ENCODE measurements at places on chromosomes 13 and 19.

GRCh38 chr19:35059799-35060091 lies 18.2 kb downstream of the HPN start:
- no peak for DNase-seq

DNA sequence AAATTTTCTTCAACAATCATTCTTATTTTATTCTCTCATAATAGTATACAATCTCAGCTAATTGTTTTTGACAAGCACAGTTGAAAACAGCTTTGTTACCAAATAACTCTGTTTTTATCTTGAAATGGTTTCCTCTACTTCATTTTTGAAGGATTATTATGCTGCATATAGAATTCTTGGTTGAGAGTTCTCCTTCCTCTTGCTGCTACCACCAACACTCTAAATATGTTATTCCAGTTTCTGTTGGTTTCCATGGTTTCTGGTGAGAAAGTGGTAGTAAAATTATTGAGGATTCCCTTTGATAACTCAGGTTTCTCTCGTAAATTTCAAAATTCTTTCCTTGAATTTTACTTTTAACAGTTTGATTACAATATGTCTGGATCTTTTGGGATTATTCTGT lies 1725.9 kb downstream of the PCDH9 start:
- DNase-seq = no peak

GRCh38 chr13:42260903-42261654 lies 10.9 kb upstream of the AKAP11 start:
- DNase-seq = no peak

DNA sequence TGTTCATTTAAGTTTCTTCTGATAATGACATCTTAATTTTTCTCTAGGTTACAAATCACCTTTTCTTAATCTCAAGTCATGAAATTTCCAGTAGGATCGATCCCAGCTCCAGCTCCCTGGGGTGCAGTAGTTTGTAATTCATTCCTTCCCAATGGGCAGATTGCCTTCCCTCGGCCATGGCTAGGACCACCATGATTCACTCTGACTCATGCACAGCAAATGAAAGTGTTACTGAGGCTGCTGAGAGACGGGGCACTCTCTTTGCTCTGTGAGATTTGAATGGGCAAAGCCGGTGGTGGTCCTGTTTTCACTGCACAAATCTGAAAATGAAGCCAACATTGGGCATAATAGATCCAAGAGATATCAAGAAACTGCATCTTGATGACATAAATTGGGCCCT lies 202.8 kb upstream of the IRS2 start:
- no peak for DNase-seq

DNA sequence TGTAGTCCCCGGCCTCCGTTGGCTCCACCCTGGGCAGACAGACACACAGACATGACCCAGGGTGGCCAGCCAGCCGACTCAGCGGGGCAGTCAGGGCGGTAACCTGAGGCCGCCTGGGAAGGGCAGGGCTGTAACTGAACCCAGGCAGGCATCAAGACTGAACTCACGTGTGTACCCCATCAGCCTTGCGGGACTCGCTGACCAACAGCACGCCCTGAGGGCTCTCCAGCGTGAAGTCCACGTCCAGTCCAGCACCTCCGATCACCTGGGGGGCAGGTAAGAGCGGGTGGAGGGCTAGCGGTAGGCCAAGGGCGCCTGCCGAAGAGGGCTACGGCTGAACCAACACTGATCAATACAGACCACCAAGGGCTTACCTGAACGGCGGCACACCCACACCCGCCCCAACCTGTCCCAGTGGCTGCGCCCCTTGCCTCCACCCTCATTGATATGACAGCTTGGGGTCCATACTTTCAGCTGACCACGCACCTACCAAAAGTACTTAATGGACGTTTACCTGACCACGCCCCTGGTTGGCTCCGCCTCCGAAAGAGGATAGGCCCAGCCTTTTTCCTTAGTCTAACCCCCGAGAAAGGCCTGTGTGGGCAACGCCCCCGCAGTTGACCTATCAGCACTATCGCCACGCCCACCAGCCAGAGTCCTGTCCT lies 791 bp downstream of the TMED1 start:
- DNase-seq = no peak

GRCh38 chr19:16851031-16851712 lies 22.0 kb downstream of the SIN3B start:
- no peak for DNase-seq

DNA sequence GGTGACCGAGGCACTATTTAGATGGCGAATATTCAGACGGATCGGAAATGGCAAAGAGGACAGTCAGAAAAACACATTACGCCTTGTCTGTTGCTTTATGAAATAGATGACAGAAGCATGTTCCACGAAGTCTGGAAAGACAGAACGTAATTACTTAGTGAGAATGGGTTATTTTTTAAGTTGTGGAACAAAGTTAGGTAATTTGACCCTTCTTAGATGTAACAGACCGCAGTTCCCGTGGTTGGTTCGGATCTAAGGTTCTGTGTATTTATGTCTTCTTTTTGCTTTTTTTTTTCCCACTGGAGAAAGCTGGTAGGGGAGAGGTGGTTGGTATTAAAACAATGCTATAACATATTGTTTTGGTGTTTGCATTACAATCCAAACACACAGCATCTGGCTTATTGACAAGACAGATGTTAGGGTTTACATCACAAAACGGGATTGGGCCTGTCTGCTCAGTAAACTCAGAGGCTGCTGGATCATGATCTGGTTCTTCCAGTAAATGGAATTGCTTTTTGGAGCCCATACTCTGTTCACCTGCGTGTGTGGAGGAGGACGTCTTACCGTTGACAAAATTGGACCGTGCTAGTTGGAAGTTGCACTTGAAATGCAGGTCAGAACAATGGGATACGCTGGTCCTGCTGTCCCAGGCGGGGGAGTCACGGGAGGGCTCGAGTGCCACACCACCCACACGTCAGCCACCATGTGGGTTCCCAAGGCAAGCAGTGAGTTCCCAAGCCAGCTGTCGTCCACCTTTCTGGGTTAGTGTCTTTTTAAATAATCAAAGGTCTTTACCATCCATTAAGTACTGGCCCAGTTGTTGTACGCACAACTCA lies 13.8 kb downstream of the ATP11A start:
- DNase-seq = no peak

GRCh38 chr19:30448386-30449077 lies 76.3 kb downstream of the ZNF536 start:
- DNase-seq = no peak

DNA sequence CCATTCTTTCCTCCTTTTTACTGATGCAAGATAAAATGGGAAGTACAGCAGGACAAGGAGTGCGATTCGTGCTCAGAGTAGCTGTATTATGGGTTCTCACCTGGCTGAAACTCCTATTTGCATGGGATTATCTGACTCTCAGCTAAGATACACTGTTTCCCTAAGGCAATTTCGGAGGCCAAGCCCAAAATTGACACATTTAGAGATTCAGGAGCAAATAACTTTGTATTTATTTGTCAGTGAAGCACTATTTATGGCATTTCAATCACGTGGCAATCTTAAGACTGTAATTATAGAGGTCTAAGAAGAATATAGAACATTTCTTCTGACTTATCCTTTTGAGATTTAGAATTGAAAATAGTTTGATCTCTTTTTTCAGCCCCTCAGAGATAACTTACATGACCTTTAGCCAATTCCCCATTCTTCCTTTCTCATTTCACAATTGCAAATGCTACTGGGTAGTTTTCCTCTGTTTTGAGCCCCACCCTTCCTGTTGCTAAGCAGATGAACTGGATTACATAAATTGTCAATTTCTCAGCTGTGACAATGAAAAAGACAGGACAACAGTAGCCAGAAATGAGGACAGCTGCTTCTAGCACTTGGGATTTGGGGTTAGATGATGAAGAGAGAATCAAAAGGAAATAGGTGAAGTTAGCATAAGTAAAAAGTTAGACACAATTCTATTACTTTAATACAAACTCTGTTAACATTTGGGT lies 122.7 kb upstream of the FRY start:
- no peak for DNase-seq

- no peak for DNase-seq
These were observed 36.7 kb upstream of the RANBP3 start for GRCh38 chr19:6014551-6015135.

DNA sequence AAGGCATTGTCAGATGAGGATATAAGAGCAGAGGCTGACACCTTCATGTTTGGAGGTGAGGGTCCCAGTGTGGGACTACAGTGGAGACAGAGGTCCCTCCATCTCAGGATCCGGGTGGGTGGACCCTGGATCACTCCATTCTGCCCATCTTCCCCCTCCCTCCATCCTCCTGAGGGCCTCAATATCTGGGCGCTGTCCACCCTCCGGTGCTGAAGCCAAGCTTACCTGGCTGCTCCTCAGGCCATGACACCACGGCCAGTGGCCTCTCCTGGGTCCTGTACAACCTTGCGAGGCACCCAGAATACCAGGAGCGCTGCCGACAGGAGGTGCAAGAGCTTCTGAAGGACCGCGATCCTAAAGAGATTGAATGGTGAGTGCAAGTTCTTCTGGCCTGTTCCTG lies 11.9 kb downstream of the CYP4F12 start:
- no peak for DNase-seq

- DNase-seq = no peak
These were observed 75.2 kb upstream of the UBL3 start for GRCh38 chr13:29925457-29926097.

DNA sequence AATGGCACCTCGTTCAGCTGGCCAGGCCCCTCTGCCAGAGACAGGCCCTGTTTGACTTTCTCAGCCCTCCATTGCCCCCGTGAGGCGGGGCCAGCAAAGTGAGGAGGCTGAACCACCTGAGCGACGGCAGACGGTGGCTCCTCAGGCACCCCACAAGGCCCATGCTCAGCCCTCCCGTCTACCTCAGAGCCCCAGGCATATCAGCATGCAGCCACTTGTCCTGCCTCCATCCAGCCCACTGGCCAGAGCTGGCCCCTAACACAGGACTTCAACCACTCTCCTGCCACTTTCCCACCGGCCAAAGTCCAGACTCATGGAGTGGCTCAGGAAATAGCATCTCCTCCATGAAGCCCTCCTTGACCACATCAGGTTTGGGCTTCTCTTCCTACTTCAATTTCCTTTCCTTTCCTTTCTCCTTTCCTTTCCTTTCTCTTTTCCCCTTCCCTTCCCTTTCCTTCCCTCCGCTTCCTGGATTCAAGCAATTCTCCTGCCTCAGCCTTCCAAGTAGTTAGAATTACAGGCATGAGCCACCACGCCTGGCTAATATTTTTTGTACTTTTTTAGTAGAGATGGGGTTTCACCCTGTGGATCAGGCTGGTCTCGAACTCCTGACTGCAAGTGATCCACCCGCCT lies 9.3 kb downstream of the SLC7A10 start:
- no peak for DNase-seq

DNA sequence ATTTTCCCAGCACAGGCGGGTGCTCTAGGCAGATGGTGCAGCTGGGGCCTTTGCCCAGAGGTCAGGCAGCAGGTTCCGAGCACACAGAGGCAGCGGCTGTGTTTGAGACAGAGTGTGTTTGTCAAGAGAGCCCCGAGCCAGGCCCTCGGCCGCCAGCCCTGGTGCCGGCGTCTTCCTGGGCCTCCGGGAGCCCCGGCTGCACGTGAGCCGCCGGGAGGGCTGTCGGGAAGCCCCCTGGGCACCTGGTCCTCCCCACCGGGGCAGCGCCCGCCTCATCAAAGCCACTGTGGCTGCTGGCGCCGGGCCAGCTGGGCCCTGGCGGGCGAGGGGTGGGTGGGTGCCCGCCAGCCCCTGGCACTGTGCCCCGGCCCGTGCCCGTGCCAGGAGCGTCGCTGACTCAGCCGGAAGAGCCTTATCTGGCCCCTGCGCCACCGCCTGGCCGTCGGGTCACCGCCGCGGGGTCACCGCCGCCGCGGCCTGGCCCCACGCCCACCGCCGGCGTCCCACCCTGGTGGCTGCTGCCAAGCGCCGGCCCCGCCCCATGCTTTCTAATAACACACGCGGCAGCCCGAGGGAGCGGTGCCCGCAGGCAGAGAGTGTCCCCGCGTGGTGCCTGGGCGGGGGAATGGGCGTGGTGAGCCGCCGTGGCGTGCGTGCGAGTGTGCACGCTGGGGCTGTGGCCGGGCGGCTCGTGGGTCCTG lies 14.9 kb downstream of the ARID3A start:
- no peak for DNase-seq

DNA sequence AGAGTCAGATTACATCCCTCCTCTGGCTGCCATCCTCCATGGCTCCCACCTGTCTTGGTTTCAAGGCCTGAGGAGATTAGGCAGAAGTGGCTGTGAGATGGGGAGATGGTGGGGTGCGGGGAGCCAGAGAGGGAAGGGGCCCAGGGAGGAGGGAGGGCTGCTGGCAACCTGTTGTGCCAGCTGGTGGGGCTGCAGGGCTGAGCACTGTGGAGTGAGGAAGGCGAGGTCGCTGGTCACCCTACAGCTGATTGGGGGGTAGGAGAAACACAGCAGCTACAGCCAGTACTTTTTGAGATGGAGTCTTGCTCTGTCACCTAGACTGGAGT lies 48.3 kb downstream of the CD320 start:
- DNase-seq = no peak

All from NCI-H1436 treated with DMSO at 0.1 percent for 48 hours (cell line).